CD4-positive, alpha-beta T cell treated with Interleukin-1 beta for 1 hour (primary cell): ENCODE measurements at places on chromosomes 3 and 15.

- DNase-seq: no peak
Observed at GRCh38 chr3:119177321-119177720, 3.9 kb downstream of the UPK1B start.

DNA sequence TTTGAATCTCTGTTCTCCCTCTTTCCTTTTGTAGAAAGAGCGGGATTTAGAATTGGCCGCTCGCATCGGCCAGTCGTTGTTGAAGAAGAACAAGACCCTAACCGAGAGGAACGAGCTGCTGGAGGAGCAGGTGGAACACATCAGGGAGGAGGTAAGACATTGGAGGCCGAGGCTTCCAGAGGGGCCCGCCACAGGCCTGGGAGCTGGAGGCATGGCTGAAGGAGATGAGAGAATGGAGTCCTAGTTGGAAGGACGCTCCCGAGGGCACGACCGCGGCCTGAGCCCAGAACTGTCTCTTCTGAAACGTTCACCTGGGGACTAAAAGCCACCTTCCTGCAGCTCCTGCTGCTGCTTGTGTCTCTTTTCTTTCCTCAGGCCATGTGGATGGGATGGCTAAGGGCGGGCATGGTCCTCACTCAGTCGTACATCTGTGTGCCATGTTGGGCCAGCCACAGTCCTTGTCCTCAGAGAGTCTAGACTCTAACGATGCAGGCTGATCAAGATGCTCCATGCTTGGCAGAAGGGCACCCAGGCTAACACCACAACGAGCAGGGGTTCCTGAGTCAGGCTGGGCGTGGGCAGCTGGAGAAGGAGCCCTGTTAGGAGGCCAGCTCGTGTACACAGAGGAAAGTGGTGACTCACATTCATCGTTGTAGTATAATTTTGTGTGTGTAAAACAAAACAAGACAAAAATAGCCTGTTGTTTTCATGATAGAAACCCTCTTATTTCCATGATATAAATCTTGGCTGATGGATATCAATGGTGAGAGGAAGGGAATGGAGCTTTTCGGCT is 81.1 kb downstream of the CCK start:
- no peak for DNase-seq

GRCh38 chr15:90190606-90191343 is 10.4 kb upstream of the SEMA4B start:
- DNase-seq: peak; percentile 67

- DNase-seq: no peak
Observed at GRCh38 chr3:124397088-124397487, 333.2 kb upstream of the UMPS start.

DNA sequence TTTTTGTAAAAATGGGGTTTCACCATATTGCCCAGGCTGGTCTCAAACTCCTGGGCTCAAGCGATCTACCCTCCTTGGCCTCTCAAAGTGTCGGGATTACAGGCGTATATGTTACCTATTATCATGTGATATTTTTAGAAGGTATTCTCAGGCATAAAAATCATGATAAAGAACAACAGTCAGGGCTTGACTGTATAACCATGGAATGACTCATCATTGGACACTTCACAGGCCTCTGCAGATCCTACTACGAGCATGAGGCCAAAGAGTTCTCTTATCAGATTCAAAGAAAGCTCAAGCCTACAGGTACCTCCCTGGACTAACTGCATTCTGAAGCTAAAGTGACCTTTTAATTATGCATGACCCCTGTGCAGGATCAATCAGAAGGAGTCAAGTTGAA is 91.7 kb upstream of the PRICKLE2 start:
- DNase-seq: no peak

DNA sequence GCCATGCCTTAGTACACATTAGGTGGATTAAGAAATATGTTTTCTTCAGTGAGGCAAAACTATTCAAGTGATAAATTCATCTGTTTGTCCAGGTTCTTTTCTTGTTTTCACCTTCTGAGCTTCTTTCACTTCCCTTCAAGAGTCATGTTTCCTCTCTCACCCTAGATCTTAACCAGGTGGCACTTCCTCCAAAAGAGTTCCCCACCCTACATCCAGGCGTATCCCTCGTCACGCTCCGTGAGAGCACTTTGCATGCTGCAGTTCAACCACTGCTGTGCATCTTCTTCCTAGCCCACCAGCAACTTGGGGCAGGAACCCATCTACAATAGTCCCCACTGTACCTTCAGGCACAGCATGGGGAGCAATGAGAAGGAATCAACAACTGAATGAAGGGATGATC is 28.9 kb downstream of the OSBPL10 start:
- no peak for DNase-seq

DNA sequence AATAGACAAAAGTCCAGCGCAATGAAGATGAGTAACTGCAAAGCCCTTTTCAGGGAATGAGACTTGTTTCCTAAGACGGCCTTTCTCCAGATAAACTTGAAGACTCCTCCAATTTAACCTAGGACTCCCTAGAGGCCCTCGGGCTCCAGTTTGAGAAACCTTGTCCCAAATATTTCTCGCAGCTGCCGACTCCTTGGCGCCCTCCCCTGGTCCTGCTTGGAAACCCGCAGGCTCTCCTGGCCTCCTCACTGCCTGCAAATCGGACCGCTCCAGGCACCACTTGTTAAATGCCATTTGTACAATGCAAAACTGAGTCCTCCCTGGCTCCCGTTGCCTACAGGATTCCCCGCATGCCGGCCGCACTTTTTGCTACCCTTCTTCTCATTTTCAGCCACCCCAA is 36.8 kb downstream of the MUC4 start:
- DNase-seq: no peak

DNA sequence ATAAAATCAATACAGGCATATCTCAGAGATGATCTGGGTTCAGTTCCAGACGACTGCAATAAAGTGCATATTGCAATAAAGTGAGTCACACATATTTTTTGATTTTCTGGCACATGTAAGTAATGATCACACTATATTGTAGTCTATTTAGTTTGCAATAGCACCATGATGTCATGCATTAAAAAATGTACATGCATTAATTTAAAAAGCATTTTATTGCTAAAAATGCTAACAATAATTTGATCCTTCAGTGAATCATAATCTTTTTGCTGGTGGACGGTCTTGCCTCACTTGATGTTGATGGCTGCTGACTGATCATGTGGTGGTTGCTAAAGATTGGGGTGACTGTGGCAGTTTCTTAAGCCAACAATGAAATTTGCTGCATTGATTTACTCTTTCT is 511.1 kb downstream of the OTOL1 start:
- no peak for DNase-seq

DNA sequence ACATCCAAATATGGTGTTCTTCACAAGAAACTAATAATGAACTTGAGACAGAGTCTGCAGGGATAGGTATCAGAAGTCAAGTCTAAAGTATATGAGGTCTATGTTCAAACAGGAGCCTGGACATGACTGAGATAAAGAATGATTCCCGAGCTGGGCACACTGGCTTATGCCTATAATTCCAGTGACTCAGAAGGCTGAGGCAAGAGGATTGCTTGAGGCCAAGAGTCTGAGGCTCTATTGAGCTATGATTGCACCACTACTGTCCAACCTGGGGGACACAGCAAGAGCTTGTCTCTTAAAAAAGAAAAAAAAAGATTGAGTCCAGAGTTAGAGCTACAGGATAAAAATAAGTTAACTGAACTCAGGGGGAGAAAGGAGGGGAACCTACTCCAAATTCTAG is 246.5 kb downstream of the LRRN1 start:
- DNase-seq: no peak

DNA sequence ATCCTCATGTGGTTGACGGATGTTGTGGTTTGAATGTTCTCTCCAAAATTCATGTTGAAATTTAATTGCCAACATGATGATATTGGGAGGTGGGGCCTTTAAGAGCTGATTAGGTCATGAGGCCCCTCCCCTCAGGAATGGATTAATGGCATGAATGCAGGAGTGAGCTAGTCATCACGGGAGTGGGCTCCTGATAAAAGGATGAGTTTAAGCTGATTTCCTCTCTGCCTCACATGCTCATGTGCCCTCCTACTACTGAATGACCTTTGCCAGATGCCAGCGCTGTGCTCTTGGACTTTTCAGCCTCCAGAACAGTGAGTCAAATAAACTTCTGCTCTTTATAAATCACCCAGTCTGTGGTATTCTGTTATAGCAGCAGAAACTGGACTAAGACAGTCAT is 111.2 kb downstream of the MYO5A start:
- DNase-seq: no peak

- no peak for DNase-seq
Observed at GRCh38 chr15:56804938-56805337, 71.6 kb upstream of the ZNF280D start.

GRCh38 chr15:58475573-58476524 is 44.1 kb downstream of the LIPC start:
- no peak for DNase-seq

- DNase-seq: peak; percentile 52
Observed at GRCh38 chr3:186255703-186256331, 106.2 kb downstream of the DGKG start.

- no peak for DNase-seq
Observed at GRCh38 chr15:55789066-55789660, 46.2 kb upstream of the PRTG start.

- no peak for DNase-seq
Observed at GRCh38 chr3:147391781-147392624, 14.3 kb downstream of the ZIC4 start.

DNA sequence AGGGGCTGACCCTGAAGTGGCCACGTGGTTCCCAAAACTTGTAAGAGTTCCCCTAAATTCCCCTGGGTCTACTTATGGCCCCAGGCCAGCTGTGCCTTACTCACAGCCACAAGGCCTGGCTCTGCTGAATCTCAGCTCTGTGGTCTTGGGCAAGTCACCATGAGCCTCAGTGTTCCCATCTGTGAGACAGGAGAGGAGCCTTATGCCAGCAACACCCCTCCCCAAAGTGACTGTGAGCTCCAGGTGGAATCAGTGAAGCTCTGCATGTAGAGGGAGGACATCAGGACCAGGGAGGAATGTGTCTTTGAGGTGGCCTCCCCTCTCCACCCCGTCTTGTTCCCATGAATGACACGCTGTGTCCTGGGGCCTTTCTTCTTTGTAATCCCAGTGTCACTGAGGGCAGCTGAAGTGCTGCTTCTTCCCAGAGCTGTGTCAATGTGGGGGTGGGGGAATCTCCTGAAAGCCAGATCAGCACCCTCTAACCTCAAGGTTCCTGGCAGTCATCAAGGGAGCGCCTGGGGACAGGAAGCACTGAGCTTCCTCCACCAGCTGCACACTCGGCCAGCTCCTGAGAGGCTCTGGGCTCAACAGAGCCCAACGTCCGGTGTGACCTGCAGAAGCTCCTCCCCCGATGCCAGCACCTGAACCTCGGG is 258.9 kb downstream of the UACA start:
- DNase-seq: no peak

GRCh38 chr15:52649686-52650085 is 29.5 kb downstream of the ATOSA start:
- DNase-seq: no peak

DNA sequence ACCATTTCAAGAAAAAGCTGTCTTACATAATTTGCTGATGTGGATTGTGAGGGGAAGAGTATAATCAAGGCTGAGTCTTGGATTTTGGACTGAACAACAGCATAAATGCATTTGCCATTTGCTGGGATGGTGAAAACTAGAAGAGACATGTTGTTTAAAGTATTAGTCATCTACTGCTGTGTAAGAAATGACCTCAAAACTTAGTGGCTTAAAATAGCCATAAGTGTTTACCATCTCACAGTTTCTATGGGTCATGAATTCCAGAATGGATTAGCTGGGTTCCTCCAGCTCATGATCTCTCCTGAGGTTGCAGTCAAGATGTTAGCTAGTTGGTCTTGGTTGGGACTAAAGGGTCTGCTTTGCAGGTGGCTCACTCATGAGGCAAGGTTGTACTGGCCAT is 66.2 kb downstream of the SCN11A start:
- DNase-seq: no peak

DNA sequence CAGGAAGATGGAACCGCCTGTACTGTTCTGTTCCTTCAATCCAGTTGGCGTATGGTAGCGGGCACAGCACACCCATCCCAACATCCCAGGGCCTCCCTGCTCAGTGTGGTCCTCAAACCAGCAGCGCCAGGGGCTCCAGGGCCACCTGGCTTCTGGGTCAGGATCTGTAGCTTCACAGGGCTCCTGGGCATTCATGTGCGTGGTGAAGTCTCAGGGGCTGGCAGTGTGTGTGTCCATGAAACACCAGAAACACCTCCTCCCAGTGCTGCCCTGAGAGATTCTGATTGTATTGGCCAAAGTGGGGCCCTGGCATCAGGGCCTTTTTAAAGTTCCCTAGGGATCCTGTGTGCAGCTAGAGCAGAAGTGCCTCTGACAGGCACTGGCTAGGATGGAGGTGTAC is 42.1 kb downstream of the ABTB1 start:
- no peak for DNase-seq

- DNase-seq: peak; percentile 94
Observed at GRCh38 chr3:39383881-39384664, 903 bp downstream of the SLC25A38 start.

- no peak for DNase-seq
Observed at GRCh38 chr3:155941354-155941753, 70.9 kb downstream of the GMPS start.

GRCh38 chr3:158918008-158918407 is 116.2 kb downstream of the MFSD1 start:
- DNase-seq: no peak

DNA sequence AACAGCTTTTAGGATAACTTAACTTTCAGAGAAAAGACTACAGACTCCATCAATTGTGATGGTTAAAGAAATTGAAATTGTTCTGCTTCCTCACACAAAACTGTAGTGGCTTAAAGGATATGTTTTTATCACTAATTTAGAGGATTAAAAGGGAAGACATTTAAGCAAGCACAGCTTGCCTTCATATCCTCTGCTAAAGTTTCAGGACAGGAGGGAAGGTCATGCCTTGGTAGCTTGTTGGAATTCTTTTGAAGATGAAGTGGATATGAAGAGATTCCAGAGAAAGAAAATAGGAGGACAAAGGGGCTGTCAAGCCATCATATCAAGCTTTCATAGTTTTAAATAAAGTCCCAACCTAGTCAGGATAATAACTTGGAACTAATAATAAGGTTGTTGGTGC is 33.1 kb downstream of the CCDC80 start:
- no peak for DNase-seq

GRCh38 chr3:120730576-120731542 is 11.5 kb downstream of the RABL3 start:
- no peak for DNase-seq

DNA sequence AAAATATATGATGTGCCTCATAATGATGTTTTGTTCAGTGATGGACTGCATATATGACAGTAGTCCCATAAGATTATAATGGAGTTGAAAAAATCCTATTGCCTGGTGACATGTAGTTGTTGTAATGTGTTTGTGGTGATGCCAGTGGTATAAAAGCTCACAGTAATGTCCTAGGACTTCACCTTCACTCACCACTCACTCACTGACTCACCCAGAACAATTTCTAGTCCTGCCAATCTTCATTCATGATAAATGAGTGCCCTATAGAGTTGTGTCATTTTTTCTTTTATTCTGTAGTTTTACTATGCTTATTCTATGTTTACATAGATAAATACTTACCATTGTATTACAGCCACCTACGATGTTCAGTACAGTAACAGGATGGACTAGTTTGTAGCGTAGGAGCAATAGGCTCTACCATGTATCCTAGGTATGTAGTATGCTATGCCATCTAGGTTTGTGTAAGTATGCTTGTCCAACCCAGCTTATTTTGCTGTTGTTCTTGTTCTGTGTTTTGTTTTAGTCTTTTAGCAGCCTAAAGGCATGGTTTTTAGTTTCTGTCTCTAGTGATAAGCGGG is 88.5 kb upstream of the LRRFIP2 start:
- no peak for DNase-seq

GRCh38 chr3:13543253-13543652 is 5.7 kb upstream of the FBLN2 start:
- no peak for DNase-seq
